BE2C (cell line): ENCODE measurements at places on chromosomes 2 and 18.

- DNase-seq, result no peak
Measured at GRCh38 chr2:196177124-196177523, 5.7 kb upstream of the STK17B start.

GRCh38 chr2:168215813-168216212 lies 31.6 kb downstream of the STK39 start:
- no peak for DNase-seq

GRCh38 chr2:143720095-143720664 lies 591.0 kb downstream of the ARHGAP15 start:
- DNase-seq, result no peak

DNA sequence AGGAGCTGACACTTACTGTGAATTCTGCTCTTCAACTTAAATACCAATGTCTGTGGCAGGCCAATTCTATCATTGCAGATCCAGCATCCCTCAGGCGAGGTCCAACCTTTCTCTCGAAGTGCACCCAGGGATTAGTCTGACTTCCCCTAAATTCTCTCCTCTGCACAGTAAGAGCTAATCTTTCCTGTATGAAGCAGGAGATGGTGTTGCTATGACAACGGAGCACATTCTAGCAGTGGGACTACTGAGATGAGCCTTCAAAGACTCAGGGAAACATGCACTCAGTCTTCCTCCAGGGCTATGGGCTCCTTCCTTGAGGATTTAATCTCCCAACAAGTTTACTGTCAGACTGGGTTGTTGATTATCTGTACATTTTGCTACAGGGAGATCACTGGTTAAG lies 176.3 kb downstream of the NOL4 start:
- no peak for DNase-seq

DNA sequence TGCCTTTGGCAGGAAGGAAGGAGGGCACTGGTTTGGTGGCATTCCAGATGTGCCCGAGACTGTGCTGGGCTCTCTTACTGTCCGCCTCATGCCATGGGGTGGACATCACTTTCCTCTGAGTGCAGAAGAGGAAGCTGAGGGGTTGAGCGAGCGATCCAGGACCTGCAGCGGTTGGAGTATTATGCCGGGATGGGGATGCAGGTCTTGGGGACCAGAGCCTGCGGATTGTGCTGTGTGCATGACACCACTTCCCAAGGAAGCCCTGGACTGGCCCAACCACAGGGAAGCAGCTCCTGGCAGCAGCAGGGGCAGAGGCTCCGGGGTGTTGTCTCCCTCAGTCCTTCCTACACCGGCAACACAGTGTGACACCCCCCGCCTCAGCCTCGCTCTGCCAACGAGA lies 44.5 kb downstream of the ATP6V1C2 start:
- no peak for DNase-seq

DNA sequence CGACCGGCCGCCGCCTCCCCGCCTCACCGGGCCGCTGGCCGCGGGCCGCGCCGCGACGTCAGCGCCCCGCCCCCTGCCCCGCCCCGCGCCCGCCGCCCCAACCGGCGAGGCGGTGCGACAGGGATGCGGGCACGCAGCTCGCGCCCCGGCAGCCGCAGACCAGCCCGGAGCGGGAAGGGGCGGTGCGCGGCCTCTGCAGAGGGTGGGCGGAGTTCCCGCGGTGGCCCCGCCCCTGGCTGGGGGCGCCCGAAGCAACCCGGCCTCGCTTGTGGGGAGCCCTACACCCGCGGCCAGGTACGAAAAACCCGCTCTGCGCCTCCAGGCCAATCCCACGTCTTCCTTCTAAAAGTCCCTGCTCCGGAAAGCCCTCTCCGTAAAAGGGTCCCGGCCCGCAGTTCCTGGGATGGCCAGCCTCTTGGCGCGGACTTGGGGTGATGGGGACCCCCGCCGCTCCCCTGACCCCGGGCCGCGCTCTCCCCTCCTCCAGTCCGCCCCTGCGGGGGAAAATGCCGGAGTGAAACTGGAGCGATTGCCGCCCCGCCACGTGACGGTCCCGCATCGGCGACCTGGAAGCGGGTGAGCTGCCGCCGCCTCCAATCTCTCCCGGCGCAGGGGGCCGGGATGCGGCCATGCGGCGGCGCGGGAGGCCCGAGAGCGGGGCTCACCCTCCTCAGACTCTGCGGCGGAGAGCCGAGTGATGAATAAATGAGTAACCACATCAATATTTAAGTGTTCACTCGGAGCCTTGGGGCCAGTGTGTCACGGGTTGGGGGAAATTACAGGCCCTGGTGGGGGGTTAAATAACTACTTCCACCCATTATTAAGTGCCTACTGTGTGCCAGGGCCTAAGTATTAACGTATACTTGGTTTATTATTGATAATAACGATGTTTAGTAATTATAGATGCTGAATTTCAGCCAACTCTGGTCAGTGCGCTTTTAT lies at the start of gene RAB11FIP5:
TSS of gene RAB11FIP5 (minus strand) at position 36 of the 942 bp plus-strand sequence. CDS start 171 bp downstream, outside the sequence.
- DNase-seq, result peak; percentile 75

DNA sequence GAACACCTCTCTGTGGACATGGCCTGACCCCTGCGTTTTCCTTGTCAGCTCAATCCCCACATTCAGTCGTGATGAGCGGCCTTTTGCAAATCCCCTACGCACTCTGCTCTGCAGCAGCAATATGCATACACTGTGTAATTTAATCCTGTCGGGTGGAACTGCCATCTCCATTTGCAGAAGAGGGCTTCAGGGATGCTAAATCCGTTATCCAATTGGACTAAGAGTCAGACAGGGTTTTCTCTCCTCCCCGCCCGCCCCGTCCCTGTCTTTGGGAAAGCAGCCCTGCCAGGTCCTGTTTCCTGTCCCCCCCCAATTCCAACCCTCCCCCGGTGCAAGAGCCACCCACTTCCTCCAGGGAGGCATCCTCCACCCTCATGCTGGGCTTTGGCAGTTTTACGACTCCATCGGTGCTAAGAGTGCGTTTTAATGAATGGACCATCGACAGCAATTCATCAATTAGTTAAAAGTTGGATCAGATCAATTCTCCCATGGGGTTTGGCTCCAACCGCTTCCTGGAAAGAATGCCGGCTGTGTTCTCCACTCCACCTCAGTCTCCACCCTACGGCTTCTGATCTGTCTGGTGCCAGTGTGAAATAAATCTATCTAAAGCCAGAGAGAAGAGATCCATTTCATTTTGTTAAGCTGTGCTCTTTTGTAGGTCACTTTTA lies 53.5 kb upstream of the ASAP2 start:
- no peak for DNase-seq

- DNase-seq, result peak; percentile 78
Measured at GRCh38 chr2:239360421-239361310, 40.2 kb downstream of the HDAC4 start.

DNA sequence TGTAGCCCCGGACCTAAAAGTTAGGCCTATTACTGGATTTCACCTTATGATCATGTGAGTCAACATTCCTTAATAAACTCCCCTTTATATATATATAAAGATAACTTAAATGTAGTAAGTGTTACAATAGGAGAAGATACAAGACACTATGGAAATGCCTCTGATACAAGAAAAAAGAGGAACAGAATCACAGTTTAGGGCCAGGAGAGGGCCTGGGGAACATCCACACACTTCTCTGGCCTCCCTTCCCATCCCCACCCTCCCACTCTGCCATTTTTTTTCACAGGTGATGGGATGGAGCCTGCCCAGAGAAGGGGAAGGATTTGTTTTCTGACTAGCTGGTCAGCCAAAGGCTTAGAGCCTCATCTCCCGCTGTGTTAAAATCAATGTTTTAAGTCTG lies 6.4 kb downstream of the CDC42EP3 start:
- no peak for DNase-seq

DNA sequence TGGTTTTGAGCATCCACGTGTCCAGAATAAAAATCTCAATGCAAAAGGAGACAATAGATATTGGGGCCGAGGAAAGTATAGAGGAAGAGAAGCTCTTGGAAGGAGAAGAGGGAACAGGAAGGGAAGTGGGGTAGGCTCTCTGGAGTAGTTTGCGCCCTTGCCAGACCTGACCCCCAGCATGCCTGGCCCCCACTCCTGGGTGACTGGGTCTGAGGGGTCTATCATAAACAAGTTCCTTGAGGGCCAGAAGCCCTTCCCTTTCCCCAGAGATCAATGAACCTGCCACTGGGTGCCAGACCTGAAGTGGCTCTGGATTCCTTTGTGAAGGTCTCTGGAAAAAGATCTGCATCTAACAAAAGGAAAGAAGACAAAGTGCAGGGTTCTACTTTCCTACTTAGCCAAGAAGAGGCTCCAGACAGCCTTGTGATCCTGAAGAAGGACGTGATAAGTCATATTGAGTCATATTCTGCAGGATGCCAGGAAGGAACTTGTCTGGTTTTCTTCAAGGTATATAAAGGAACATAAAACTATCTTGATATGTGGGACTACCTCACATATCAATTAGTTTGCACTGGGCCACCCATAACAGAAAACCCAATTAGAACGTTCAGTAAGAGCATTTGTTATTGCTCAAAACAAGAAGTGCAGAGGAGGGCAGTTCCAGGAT lies 18.7 kb upstream of the ATOH8 start:
- DNase-seq, result no peak

DNA sequence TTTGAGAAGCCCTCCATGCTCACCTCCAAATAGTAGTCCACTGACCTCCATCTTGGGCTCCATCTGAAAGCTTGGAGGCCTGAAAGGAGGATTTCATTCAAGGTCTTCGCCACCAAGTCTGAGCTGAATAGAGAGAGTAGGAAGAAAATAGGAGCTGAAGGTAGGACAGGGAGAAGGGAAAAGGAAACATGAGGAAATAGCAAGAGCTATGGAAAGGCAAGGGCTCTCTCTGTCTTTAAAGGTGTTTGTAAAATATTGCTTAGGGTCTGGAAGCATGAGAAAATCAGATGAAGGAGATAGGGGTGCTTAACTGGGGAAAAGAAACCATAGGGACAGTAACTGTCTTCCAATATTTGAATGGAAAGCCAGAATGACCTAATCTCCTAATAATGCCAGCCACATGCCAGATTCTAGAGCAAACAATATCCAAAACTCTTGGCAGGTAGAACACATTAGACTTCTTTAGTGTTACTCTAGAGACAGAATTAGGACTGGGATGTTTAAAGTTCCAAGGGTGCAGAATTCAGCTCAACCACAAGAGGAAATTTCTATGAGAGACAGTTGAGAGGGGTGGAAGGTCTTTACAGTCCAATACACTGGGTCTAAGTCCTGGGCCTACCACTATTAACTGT lies 67.4 kb downstream of the NAB1 start:
- DNase-seq, result no peak

DNA sequence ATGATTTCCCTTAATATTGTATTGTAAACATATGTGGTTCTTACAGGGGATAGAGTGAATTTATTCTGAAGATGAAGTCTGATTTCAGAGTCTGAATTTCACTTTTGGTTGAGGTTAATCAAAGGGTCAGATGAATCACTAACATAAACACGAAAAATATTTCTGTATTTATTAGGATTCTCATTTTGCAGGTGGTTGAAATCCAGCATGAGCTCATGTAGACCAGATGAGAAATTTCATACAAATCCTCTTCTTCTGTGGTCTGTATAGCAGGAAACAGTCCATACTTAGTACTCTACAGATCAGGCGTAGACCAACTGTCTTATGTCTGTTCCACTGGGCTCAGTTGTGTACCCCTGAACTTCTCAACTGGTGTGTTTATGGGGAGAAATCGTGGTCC lies 157.8 kb downstream of the BABAM2 start:
- DNase-seq, result no peak

- no peak for DNase-seq
Measured at GRCh38 chr2:147247749-147248148, 597.1 kb upstream of the ACVR2A start.

GRCh38 chr2:84880395-84880644 lies 564 bp downstream of the TRABD2A start:
- DNase-seq, result no peak

- no peak for DNase-seq
Measured at GRCh38 chr2:191314697-191315364, 69.6 kb downstream of the MYO1B start.

GRCh38 chr2:166802475-166802874 lies 85.8 kb upstream of the XIRP2 start:
- DNase-seq, result no peak
